ENCODE measurements at places on chromosomes 1 and 21. TPM values are rescaled to one million over a fixed set of nuclear protein-coding genes. Genes with fewer than 3 reads are reported as not detected.

DNA sequence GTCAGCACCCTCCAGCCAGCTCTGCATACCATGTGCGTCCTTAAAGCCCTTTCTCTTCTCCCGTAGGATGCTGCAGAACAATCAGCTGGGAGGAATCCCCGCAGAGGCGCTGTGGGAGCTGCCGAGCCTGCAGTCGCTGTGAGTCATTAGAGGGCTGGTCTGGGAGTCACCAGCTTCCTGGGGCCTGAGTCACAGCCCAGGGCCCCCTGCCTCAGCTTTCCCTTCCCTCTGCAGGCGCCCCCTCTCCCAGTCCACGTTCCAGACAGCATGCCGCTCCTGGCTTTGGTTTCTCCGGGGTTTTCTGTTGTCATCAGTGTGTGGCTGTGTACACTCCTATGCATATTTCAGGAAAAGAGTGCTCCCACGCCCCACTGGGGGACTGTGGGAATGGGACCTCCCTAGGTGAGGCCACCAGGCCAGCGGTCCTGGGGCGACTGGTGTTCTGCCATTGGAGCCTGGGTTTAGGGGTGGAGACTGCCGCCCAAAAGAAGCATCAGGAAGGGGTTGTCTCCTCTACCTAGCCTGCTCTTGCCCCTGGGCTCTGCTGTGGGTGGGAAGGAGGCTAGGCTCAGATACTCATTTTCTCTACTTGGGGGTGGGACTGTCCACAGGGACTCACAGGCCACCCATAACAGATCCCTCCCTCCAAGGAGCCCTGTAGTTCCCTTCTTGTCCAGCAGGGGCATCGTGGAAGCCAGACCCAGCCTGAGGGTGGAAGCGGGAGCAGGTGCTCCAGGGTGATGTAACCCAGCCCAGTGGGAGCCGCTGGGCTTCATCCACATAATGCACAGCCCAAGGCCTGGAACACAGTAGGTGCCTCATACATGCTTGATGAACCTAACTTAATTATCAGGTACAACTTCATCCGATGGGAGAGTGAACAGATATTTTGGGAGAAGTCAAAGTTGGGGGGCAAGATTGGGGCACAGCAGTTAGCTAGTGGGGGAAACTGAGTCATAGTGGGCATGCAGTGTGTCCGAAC, 42.5 kb downstream of the LGR6 start:
- no peaks in the 10 kb centered on the region for H3K36me3 ChIP-seq
- H3K4me1 ChIP-seq, result peaks cover 16% of the 10 kb centered on the region
- peak; percentile 96 for DNase-seq

GRCh38 chr1:155940482-155940992, 901 bp upstream of the RXFP4 start:
- no peak overlapping the region for H3K4me3 ChIP-seq
- no peaks in the 10 kb centered on the region for H3K27me3 ChIP-seq
- H3K27ac ChIP-seq, result 0 out of 2 replicates have a peak overlapping the region, but pooled peaks have one; percentile 0
- peaks cover 2% of the 10 kb centered on the region for H3K36me3 ChIP-seq
- H3K4me1 ChIP-seq, result peaks cover 11% of the 10 kb centered on the region
- peak; percentile 55 for DNase-seq

- H3K36me3 ChIP-seq, result peaks cover 3% of the 10 kb centered on the region
- peaks cover 5% of the 10 kb centered on the region for H3K4me1 ChIP-seq
- H3K4me3 ChIP-seq, result no peak overlapping the region
These were observed 33.7 kb downstream of the PRDM2 start for GRCh38 chr1:13733711-13734110.

- H3K27ac ChIP-seq, result peak overlapping the region; percentile 91
- H3K4me1 ChIP-seq, result peaks cover 19% of the 10 kb centered on the region
- H3K27me3 ChIP-seq, result no peaks in the 10 kb centered on the region
- DNase-seq, result peak; percentile 100
- H3K36me3 ChIP-seq, result no peaks in the 10 kb centered on the region
These were observed 141.0 kb downstream of the TNFSF18 start for GRCh38 chr1:172909606-172910326.

GRCh38 chr1:166947398-166948043, 27.8 kb downstream of the ILDR2 start:
- H3K27me3 ChIP-seq, result peaks cover 19% of the 10 kb centered on the region
- H3K36me3 ChIP-seq, result no peaks in the 10 kb centered on the region
- no peaks in the 10 kb centered on the region for H3K4me1 ChIP-seq
- H3K4me3 ChIP-seq, result no peak overlapping the region
- no peak overlapping the region for H3K27ac ChIP-seq
- DNase-seq, result peak; percentile 28

- DNase-seq, result no peak
- H3K4me3 ChIP-seq, result no peak overlapping the region
- H3K36me3 ChIP-seq, result no peaks in the 10 kb centered on the region
- no peak overlapping the region for H3K27ac ChIP-seq
- H3K4me1 ChIP-seq, result no peaks in the 10 kb centered on the region
These were observed 13.3 kb downstream of the PTCH2 start for GRCh38 chr1:44829506-44830384.

- no peak for DNase-seq
- H3K27me3 ChIP-seq, result no peaks in the 10 kb centered on the region
- no peak overlapping the region for H3K27ac ChIP-seq
- H3K4me1 ChIP-seq, result peaks cover 1% of the 10 kb centered on the region
- no peaks in the 10 kb centered on the region for H3K36me3 ChIP-seq
These were observed 73.6 kb downstream of the ROR1 start for GRCh38 chr1:63847308-63847910.

MSH4 gene
- total RNA-seq, result under 0.01 TPM

All from IMR-90 (cell line).